DMS53 (cell line): ENCODE measurements at places on chromosomes 6 and 20.

DNA sequence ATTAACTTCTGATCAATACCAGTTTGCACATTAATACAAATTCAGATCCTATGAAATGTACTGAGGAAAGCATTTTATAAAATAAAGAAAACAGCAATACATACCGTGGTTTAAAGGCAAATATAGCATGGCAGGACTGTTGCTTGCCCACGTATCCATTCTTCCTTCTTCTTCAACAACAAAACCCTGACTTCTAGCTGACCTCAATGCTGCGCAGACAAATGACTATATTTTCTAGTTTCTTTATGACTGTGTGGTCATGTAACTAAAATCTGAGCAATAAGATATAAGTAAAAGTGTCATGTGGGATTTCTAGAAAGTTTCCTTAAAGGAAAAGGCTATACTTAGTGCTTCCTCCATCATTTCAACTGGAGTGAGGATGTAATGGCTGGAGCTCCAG lies 85.0 kb downstream of the CDC40 start:
- no peak for DNase-seq

- DNase-seq, result no peak
Observed at GRCh38 chr20:18748987-18749386, 64.6 kb upstream of the SCP2D1 start.

DNA sequence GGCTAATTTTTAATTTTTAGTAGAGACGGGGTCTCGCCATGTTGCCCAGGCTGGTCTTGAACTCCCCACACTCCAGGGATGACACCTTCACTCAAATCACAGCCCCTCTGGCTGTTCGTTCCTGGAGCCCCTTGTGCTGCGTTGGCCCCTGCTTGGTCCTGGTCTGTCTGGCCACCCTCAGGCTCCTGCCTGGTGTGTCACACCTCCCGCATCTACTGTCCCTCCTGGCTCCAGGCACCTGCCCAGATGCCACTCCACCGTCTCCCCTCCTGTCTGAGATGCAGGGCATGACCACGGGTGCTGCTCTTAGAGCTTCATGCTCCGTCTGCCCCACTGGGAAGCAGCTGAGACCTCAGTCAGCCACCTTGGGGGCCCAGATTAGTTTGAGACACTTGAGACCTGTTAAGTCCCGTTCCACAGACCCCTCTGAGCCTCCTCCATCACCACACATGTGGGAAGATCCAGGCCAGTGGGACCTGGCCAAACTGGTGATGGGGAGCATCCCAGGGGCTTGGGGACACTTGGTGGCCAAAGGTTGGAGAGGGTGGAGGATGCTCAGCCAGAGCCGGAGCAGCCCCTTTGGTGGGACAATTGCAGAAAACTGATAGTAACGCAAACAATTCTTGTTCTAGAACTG lies 21.9 kb upstream of the NPBWR2 start:
- no peak for DNase-seq

DNA sequence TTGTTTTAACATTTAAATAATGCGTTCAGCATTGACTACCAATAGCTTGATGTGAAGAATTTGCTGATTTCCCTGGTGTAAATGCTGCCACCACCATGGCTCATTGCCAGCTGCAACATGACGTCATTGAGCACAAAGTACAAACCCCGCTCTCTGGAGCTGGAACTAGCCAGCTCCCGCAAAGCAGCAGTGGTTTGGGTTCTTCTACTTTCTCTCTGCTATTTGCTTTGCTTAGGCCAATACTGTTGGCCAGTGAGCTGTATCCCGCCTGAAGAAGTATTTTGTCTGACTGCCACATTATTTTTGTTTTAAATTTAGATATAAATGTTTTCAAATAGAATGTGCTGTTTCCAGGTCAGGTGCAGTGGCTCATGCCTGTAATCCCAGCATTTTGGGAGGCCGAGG lies 47.4 kb upstream of the KIF13A start:
- peak; percentile 81 for DNase-seq

GRCh38 chr6:113631666-113632065 lies 225.5 kb upstream of the MARCKS start:
- DNase-seq, result peak; percentile 41

DNA sequence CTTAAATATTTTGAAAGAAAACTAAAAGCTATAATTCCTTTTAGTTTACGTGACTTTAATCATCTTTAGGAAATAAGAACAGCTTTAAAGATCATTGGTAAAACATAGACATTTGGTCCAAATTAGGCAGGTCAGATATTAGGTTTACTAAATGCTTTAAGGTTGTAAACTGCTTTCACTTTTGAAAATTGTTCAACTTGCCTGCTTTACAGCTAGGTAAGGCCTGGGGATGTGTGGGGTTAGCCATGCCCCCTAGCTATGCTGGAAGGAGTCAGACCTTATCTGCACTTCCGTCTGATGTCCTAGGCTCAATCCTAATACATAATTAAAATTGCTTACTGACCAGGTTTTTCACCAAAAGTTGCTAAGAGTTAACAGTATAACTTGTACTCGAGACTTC lies 30.5 kb upstream of the TPD52L1 start:
- DNase-seq, result no peak

- no peak for DNase-seq
Observed at GRCh38 chr6:91043751-91044150, 456.9 kb upstream of the MAP3K7 start.

- no peak for DNase-seq
Observed at GRCh38 chr20:51338692-51339440, 203.7 kb downstream of the NFATC2 start.

GRCh38 chr6:21885532-21886114 lies 292.1 kb downstream of the SOX4 start:
- DNase-seq, result no peak

DNA sequence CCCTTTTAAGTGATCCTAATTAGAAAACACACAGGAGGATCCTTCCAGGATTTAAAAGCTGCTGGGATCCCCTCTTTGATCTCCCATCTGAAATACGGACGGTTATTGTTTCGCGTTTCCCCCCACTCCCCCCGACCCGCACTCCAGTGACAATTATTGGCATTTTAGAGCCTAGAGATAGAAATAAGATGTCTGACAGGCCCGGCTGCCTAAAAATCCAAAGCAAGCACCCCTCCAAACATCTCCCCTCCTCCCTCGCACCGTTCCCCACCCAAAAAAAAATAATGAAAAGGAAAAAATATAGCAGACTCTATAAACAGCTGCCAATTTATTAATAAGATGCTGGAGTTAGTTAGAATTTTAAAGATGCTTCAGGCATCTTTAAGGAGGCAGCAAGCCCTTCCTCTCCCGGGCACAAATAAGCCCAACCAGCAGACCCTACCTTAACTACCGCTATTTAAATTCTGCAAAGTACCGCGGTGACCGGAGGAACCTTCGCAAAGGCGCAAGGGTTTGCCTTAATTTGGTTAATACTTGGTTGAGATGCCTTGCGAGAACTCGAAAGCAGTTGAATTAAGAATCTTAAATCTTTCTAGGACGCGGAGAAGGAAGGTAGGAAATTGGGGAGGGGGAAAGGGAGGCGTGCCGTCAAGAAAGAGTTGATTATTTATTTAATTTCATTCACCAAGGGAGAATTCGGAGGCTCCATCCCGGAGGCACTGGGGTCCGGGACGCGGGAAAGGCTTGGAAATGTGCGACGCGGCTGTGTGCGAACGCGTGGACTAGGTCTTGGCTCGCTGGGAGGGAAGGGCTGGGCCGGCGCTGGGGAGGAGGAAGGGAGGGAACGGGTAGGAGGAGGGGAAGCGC lies 1.5 kb upstream of the ISM1 start:
- no peak for DNase-seq

- DNase-seq, result no peak
Observed at GRCh38 chr6:132995432-132995831, 181.1 kb downstream of the RPS12 start.

DNA sequence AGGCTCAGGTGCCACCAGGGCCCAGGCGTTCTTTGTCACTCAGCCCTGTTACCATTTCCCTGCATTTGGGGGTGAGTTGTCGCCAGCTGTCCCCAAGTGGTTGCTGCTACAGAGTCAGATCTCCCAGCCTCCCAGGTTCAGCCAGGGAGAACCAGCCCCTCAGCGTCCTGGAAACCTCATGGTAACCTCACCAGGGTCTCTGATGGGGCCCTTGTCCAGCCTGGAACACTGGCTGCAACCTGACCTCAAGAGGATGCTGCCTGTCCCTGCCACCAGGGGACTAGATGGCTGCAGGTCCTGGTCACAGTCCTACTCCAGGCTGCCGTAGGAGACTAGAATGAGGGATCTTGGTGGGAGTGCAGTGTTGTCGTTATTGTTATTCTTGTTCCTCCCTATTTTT lies 228.3 kb upstream of the PDE10A start:
- peak; percentile 4 for DNase-seq

- DNase-seq, result no peak
Observed at GRCh38 chr6:72721346-72721745, 99.5 kb downstream of the KCNQ5 start.

DNA sequence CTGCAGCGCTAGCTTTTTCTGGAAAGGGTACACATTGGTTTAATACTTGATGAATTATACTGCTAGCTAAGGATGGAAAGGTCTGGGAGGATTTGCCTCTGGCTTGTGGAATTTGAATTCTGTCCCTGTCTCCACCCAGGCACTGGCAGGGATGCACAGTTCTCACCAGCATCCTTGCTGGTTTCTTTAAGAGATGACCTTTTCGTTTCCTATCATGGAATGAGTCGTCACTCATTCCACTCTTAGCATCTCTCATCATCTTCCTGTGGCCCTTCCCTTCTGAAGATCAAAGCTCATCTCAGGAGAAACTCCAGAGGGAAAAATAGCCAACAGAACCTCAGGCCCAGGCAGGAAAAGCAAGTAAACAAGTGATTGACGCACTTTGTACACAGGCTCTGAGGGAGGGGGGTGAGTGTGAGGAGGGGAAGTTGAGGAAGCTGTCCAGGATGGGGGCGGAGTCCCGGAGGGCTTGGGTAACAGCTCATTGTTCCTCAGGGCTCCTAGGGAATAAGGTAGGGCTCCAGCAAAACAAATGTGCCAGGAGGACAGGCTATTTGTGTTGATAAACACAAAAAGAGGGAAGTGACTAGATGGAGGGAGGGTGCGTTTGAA lies 25.7 kb upstream of the SAYSD1 start:
- DNase-seq, result no peak

- no peak for DNase-seq
Observed at GRCh38 chr6:85443349-85444117, 6.3 kb upstream of the NT5E start.

- no peak for DNase-seq
Observed at GRCh38 chr6:149261364-149262040, 56.0 kb upstream of the TAB2 start.

DNA sequence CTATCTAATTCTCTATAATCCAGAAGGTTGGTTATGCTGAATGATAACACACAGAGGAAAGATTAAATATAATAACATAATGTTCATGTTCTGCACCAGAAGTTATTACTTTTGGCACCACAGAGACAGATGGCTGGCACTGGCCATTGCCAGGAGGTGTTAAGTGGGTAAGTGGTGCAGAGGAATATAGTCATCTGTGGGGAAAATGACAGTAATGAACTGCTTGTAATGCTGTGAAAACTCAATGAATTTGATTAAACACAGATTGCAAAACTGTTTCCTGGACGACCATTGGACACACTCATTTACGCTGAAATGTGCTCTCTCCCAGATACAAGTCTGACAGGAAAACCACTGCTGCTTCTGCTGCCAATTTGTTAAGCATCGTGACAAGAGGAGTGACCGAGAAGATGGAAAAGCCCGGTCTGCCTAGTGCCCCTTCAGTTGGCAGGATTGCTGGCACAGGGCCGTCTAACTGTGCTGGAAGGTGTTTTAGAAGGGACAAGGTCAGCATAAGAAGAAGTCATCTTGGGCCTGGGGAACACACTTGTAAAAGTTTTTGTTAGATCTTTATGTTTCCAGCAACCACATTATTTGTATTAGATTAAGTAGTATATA lies 567.4 kb downstream of the CBLN4 start:
- DNase-seq, result no peak

- peak; percentile 15 for DNase-seq
Observed at GRCh38 chr20:54320148-54320607, 112.3 kb downstream of the PFDN4 start.

GRCh38 chr20:64000906-64001305 lies 20.0 kb downstream of the PRPF6 start:
- no peak for DNase-seq

- no peak for DNase-seq
Observed at GRCh38 chr6:111620169-111620568, 14.5 kb upstream of the TRAF3IP2 start.

GRCh38 chr6:144248003-144248402 lies 37.1 kb upstream of the UTRN start:
- DNase-seq, result no peak

- DNase-seq, result no peak
Observed at GRCh38 chr6:90720404-90720803, 133.5 kb upstream of the MAP3K7 start.

DNA sequence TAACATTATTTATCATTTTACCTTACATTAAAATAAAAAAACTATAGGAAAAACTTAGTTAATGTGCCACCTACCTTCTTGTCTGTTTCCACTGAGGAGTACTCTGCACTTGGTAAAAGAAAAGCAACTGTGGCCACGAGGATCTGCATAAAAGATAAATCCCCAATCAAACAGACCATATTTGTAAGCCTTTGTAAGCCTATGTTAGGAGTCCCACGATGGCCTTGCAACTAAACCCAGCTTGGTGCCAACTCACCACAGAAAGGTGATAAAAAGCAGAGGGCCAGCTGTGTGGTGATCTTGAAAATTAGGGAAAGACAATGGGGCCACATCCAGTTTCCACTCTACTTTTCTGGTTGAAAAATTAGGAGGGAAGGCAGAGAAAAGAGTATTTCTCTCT lies 156.9 kb downstream of the INSM1 start:
- no peak for DNase-seq

- peak; percentile 75 for DNase-seq
Observed at GRCh38 chr6:83193747-83194566, 800 bp downstream of the RWDD2A start.

GRCh38 chr6:159023893-159024292 lies 20.9 kb downstream of the TAGAP start:
- DNase-seq, result no peak

DNA sequence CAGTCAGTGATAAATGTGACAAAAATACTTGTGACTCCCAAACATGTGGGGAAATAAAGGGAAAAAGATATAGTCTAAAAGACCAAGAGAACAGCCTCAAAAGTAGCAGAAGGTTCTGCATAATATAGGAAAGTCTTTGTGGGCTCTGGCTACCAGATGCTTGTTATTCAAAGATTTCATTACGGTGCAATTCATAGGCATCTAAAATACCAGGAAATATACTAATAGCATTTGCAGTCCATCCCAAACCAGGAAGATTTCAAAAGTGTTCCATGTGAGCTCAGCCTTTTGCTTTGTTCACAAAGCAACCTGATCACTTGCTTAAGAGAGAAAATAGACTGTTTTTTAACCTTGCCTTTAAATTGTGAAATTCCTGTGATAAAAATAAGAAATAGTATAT lies 506.7 kb upstream of the MARCKS start:
- DNase-seq, result no peak

GRCh38 chr6:3227363-3228045 lies at the start of gene TUBB2B:
TUBB2B (minus strand) TSS chr6:3227653; CDS start chr6:3227543, 110 bp downstream.
- peak; percentile 97 for DNase-seq

- no peak for DNase-seq
Observed at GRCh38 chr6:169230322-169230665, 23.4 kb downstream of the THBS2 start.

GRCh38 chr6:138818496-138819194 lies 22.8 kb downstream of the ECT2L start:
- no peak for DNase-seq
